ENCODE measurements at places on chromosomes 7 and 10.

- DNase-seq, result peak; percentile 46
Observed at GRCh38 chr10:76282061-76283025, 850.9 kb downstream of the LRMDA start.

DNA sequence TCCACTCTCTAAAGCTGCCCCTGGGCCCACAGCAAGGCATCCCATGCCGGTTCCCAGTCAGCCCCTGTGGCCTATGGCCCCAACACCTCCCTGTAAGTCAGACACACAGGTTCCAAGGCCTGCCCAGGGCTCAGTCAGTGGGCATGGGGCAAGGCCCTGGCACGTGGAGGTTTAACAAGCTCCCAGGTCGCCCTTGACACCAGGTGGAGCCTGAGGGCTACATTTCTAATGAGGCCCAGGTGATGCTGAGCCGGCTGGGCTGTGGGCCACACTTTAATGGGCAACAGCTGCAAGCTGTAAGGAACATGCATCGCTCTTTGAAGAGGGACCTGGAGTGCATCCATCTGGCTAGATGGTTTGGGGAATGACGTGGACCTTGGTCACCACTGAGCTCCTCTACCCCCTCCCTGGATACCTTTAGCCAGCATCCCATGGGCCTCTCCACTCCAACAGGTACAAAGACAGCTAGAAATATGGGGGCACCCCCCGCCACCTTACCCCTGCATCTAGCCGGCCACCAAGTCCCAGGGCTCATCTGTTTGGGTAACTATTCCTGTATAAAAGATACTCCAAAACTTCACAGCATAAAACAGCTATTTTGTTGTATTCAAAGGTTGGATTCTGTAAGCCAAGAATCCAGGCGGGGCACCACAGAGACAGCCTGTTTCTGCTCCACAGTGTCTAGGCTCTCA, 122.5 kb downstream of the OAT start:
- peak; percentile 50 for DNase-seq

- no peak for DNase-seq
Observed at GRCh38 chr10:79125092-79125491, 56.3 kb downstream of the ZMIZ1 start.

- no peak for DNase-seq
Observed at GRCh38 chr7:90842430-90842788, 246.3 kb downstream of the CDK14 start.

DNA sequence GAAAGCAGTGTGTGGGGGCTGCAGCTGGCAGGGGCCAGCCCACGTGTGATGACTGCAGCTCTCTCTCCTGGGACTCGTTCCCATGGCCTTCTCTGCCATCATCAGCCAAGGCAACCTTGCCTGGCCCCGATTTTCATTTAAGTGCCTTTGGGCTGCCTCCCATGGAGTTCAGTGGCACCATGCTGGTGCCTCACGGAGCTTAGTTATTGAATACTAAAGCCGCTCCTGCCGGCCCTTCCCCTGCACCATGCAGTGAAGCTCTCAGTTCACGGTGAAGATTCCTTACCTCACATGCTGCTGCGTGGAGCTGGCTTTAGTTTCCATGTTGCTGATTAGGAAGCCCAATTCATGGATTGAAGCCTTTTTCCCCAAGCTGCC, 141.5 kb upstream of the EEPD1 start:
- no peak for DNase-seq

GRCh38 chr10:126207313-126207771, 180.9 kb downstream of the ADAM12 start:
- DNase-seq, result no peak

DNA sequence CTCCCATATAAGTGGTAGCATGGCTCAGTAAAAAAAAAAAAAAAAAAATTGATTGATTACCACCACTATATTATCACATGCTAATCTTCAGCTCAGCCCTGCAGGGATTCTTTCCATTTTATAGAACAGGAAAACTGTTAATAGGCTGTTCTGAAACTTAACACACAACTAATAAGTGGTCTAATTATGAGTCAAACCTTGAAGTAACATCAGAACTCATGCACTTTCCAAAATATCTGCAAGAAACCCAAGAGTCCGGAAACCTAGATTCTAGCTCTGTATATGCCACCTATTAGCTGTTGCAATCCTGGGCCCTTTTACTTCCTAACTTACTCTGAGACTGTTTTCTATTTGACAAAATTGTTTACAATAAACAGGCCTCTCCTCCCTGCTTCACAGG, 23.9 kb downstream of the SEM1 start:
- DNase-seq, result no peak

DNA sequence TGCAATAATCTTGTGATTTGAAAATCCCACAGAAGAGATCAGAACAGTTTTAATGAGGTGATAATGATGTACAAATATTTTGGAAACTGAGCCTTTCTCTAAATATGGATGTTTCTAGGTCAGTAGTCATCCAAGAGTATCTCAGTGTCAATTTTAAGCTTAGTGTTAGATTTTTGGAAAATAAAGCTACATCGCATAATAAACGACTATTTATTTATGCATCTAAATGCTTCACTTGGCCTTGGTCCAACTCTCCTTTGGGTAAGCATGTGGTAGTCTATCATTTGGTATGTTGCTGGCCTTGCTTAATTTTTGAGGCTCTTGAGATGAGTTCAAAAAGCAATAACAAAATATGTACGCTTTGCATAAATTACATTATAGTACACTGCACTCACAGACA, 5.4 kb upstream of the PPP1R9A start:
- no peak for DNase-seq

GRCh38 chr10:33421789-33422462, 87.5 kb upstream of the NRP1 start:
- no peak for DNase-seq

- no peak for DNase-seq
Observed at GRCh38 chr10:103184615-103185014, 8.5 kb downstream of the NT5C2 start.

GRCh38 chr10:119177708-119178371, 772 bp downstream of the PRDX3 start:
- no peak for DNase-seq

Data from LNCaP clone FGC (cell line).